ENCODE measurements at places on chromosomes 3 and 15.
A peak's percentile ranks its signal among the peaks of the same experiment; 100 is the strongest.

- DNase-seq = peak; percentile 53
These were observed 24.9 kb upstream of the WNT5A start for GRCh38 chr3:55511895-55512570.

DNA sequence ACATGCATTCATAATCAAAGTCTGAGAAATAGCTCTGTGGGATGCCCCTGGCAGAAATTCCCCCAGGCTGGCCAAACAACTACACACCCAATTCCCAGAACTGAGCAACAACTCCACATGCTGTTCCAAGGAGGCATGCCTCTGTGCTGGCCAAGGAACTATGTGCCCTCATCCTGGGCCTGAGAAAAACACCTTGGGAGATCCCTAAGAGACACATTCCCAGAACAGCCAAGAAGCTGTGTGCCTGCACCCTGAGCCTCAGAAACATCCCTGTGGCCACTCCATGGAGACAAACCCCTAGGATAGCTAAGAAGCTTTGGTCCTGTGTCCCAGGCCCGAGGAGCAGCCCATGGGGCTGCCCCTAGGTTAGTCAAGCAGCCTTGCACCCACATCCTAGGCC is 92.3 kb upstream of the MME start:
- DNase-seq = no peak

GRCh38 chr3:184724699-184725098 is 12.8 kb upstream of the MAGEF1 start:
- DNase-seq = no peak

GRCh38 chr3:48679411-48680391 is 6.0 kb downstream of the NCKIPSD start:
- DNase-seq = no peak

DNA sequence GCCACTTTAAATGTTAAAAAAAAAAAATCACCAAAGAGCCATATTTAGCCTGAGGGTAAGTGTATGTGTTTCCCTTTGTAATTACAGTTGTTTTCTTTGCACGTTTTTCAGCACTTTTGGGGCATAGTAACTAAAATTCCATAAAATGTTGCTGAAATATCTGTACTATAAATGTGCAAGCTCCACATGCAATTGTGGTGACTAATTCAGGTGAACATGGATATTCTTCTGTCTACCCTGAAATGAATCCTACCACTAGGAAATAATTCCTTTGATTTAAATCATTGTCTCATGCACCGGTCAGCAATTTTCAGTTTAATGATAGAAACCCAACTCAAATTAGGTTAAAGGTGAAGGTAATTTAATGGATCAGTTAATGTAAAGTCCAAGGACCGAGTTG is 13.1 kb upstream of the TFG start:
- DNase-seq = no peak

- DNase-seq = peak; percentile 55
These were observed 79.2 kb downstream of the EFL1 start for GRCh38 chr15:82183121-82184031.

DNA sequence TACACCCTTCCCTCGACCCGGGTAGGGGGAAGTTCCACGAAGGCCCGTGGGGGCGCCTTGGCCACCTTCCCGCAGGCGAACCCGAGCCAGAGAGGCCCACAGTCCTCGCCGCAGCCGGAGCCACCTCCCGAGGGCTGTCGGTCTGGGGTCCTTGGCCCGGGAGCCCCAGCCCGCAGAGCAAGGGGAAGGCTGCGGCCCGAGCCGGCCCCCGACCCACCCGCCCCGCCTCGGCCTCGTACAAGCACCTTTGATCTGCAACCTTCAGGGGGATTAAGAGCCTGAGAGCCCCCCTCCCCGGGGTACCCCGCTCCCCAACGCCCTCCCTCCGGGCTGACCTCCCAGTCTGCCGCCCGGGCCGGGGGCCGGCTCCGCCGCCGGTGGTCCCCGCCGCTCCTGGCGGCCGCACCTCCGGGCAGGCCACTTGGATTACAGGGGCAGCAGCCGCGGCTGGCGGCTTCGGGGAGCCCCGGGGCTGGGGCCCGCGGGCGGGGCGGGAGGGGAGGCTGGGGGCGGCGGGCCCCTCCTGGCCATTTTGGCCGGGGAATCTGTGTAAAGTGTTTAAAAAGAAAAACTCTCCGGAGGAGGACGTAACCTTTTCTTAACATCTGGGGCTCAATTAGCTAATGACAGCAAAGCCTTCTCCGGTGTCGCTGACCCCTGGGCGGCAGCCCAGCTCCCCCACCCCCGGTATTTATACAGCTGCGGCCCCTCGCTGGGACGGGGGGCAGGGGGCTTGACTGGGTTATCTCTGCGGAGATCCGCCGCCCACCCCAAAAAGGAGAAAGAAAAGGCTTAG is 40.2 kb downstream of the EPHB3 start:
- no peak for DNase-seq
